Upper lobe of right lung (tissue), 1 donor: ENCODE measurements at places on chromosomes 2 and 18.
A peak's percentile ranks its signal among the peaks of the same experiment; 100 is the strongest.

GRCh38 chr18:3889121-3889520, 439.1 kb downstream of the TGIF1 start:
- no peak overlapping the region for H3K4me3 ChIP-seq
- H3K36me3 ChIP-seq, result no peaks in the 10 kb centered on the region
- no peak for DNase-seq
- H3K4me1 ChIP-seq, result no peaks in the 10 kb centered on the region

DNA sequence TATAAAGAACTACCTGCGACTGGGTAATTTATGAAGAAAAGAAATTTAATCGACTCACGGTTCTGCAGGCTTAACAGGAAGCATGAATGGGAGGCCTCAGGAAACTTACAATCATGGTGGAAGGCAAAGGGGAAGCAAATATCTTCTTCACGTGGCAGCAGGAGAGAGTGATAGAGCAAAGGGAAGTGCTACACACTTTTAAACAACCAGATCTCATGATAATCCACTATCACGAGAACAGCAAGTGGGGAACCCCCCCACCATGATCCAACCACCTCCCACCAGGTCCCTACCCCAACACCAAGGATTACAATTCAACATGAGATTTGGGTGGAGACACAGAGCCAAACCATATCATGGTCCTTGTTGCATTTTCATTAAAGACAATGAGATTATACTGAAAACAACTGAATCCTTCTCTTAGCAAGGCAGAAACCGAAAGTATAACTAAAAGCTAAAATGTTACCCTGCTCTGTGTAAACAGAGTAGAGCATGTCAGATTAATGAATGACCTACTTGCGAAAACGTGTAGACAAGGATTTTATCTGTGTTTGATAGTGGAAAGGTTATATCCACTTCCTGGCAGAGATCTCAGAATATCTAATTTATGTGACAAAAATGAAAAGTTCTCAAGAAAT, 60.1 kb upstream of the RBBP8 start:
- peak overlapping the region; percentile 22 for H3K4me3 ChIP-seq
- DNase-seq, result no peak
- no peaks in the 10 kb centered on the region for H3K27me3 ChIP-seq
- H3K36me3 ChIP-seq, result no peaks in the 10 kb centered on the region
- no peaks in the 10 kb centered on the region for H3K4me1 ChIP-seq

DNA sequence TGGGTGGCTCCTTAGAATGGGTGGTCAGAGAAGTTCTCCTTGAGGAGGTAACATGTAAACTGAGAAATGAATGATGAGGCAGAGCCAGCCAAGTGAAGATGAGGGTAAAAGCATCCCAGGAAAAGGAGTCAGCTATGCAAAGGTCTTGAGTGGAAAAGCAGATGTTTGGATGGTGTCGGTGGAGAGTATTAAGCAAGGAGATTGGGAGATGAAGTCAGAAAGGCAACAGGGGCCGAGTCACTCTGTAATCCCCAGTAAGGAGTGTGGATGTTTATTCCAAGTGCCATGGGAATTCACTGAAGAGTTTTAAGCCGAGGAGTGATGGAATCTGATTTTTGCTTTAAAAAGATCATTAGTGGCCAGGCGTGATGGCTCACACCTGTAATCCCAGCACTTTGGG, 3.4 kb upstream of the STAMBP start:
- H3K36me3 ChIP-seq, result no peaks in the 10 kb centered on the region
- peaks cover 13% of the 10 kb centered on the region for H3K4me1 ChIP-seq
- H3K27me3 ChIP-seq, result no peaks in the 10 kb centered on the region
- no peak overlapping the region for H3K4me3 ChIP-seq
- DNase-seq, result no peak

DNA sequence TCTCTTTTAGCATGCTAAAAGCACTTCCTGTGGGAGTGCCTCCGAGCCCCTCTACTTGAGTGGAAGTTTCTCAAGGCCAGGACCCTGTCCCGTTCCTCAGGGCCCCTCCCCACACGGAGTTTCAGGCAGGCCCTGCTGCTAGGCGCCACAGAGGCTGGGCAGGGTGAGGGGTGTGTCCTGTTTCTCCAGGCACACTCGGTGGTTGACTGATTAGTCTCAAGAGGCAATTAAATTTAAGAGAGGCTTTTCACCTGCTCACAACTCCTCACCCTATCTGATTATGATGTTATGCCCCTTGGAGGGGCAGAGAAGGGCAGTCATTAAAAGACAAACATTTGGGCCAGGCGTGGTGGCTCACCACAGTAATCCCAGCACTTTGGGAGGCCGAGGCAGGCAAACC, 160.8 kb upstream of the HAAO start:
- H3K27me3 ChIP-seq, result no peaks in the 10 kb centered on the region
- H3K4me3 ChIP-seq, result no peak overlapping the region
- H3K36me3 ChIP-seq, result no peaks in the 10 kb centered on the region
- no peak for DNase-seq
- H3K4me1 ChIP-seq, result peaks cover 28% of the 10 kb centered on the region

DNA sequence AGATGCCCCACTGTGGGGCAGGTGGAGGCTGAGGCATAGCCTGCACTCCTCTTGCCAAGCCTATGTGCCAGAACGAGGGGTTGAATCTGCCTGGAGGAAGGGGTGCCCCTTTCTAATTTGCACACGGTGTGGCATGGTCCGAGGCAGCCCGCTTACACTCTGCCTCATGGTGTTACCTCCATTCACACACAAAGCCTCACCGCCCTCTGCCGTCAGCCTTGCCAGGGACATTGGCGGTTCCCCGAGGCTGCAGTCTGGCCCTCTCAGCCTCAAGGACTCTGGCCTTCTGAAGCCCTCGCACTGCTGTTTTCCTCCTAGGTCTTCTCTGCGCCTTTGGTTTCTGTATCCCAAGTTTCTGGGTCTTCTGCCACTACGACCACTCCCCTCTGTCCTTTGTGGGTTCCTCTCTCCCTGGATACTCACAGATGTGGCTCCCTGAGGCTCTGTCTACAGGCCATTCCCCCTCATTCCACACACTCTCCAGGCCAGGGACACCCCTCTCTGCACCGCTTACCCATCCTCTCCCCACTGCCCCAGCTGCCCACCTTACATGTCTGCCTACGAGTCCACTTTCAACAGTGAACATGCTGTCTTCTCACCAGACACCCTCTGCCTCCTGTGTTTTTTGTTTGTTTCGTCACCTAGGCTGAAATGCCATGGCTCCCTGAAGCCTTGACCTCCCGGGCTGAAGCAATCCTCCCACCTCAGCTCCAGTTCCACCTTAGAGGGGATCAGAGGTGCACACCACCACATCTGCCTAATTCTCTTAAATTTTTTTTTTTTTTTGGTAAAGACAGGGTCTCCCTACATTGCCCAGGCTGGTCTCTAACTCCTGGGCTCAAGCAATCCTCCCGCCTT, 7.9 kb upstream of the ASPRV1 start:
- H3K36me3 ChIP-seq, result no peaks in the 10 kb centered on the region
- no peaks in the 10 kb centered on the region for H3K4me1 ChIP-seq
- no peaks in the 10 kb centered on the region for H3K27me3 ChIP-seq
- no peak overlapping the region for H3K27ac ChIP-seq
- H3K4me3 ChIP-seq, result no peak overlapping the region

GRCh38 chr2:241937297-241937696, 67.8 kb downstream of the RTP5 start:
- H3K27me3 ChIP-seq, result no peaks in the 10 kb centered on the region
- no peak overlapping the region for H3K27ac ChIP-seq
- peaks cover 4% of the 10 kb centered on the region for H3K4me1 ChIP-seq
- no peaks in the 10 kb centered on the region for H3K36me3 ChIP-seq
- no peak for DNase-seq
- no peak overlapping the region for H3K4me3 ChIP-seq

DNA sequence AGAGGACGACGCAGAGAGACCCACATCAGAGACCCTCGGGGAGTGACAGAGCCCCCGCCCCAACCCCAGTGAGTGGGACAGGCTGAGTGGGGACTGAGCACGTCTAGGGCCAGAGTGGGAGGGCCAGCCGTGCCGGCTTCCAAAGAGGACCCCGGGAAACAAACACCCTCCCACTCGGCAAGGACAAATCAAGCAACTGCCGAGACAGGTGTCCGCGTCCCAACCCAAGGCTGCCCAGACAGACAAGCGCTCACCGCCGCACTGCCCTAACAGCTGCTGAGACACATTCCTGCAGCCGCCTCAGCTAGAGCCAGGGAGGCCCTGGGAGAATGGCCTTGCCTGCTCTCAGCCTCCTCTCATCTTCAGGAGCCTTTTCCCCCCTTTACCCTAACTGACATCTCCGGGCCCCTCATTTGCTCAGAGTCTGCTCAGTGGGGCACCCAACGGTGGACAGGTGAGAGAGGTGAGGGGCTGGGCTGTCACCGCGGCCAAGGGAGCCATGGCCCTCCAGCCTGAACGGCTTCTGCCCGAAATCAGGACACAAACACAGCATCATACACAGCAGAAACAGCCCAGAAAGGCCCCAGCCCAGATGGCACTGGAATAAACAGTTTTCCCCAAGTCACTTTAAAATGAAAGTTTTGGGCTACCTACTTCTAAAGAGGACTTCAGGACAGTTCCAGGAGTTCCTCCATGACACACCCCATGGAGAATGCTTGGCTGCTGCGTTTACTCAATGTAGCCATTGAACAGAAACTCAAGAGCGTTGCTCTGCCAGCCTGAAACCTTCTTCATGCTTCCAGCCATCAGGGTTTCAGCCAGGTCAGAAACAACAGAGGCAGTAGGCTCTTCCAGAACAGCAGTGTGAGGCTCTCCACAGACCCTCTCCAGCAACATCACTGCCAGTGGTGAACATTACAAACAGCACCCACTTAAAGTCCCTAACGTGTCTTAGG, 23.6 kb downstream of the SLC66A2 start:
- no peak overlapping the region for H3K4me3 ChIP-seq
- H3K27me3 ChIP-seq, result no peaks in the 10 kb centered on the region
- H3K36me3 ChIP-seq, result peaks cover 20% of the 10 kb centered on the region
- H3K4me1 ChIP-seq, result no peaks in the 10 kb centered on the region
- H3K27ac ChIP-seq, result no peak overlapping the region

- H3K27me3 ChIP-seq, result no peaks in the 10 kb centered on the region
- H3K36me3 ChIP-seq, result no peaks in the 10 kb centered on the region
Measured at GRCh38 chr18:25503567-25504081, 151.7 kb upstream of the ZNF521 start.

GRCh38 chr18:13418013-13418710, 199.6 kb downstream of the LDLRAD4 start:
- no peaks in the 10 kb centered on the region for H3K36me3 ChIP-seq
- H3K27ac ChIP-seq, result no peak overlapping the region
- no peaks in the 10 kb centered on the region for H3K27me3 ChIP-seq
- H3K4me3 ChIP-seq, result no peak overlapping the region

GRCh38 chr2:69581774-69582581, 61.6 kb downstream of the AAK1 start:
- no peaks in the 10 kb centered on the region for H3K36me3 ChIP-seq
- peaks cover 49% of the 10 kb centered on the region for H3K4me1 ChIP-seq
- no peak for DNase-seq
- H3K27me3 ChIP-seq, result no peaks in the 10 kb centered on the region
- H3K27ac ChIP-seq, result peak overlapping the region; percentile 7
- no peak overlapping the region for H3K4me3 ChIP-seq

- no peaks in the 10 kb centered on the region for H3K27me3 ChIP-seq
- H3K36me3 ChIP-seq, result peaks cover 68% of the 10 kb centered on the region
- H3K27ac ChIP-seq, result no peak overlapping the region
Measured at GRCh38 chr2:97769711-97770110, 56.3 kb downstream of the ZAP70 start.

DNA sequence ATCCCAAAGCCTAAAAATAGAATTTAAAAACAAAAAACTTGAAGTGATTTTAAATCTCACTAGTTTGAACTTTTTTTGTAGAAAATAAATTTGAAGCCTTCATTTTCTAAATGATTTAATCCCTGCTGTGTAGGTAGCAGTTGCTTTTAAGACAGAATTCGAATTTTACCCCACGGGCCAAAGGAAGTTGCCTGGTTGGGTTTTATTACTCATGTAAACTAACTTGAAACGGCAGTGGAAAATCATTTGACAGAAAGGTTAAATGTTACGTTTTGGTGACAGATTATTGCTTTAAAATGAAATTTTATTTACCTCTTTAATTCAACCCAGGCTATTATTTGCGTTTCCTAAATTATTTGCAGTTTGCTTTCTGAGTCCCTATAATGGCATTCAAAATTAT, 2.0 kb downstream of the MAPRE2 start:
- H3K27ac ChIP-seq, result peak overlapping the region; percentile 88
- H3K36me3 ChIP-seq, result no peaks in the 10 kb centered on the region
- H3K4me1 ChIP-seq, result peaks cover 31% of the 10 kb centered on the region
- H3K4me3 ChIP-seq, result peak overlapping the region; percentile 93
- H3K27me3 ChIP-seq, result no peaks in the 10 kb centered on the region

DNA sequence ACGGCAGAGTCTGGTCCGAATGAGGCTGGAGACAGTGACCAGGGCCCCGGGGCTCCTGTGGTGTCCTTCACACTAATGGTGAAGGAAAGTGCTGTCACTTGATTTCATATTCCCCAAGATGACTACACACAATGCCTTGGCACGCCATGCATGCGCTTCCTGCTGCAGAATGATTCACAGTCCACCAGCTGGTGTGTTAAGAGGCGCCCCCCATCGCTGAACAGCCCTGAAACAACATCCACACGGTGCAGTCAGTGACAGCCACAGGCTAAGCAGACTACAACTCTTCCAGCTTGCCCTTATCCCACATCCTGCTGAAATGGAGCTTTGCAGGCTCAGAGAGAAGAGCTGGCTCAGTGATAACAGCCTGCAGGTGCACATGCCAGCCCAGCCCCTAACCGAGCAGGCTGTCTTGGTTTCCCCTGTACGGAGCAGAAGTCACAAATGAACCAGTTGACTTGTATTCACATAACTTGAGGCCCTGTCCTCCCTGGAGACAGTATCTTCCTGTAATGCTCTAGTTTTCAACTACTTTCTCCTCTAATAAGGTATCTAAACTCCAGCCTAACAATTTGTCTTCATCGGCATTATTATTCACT, 24.3 kb upstream of the CDH20 start:
- no peaks in the 10 kb centered on the region for H3K4me1 ChIP-seq
- no peak overlapping the region for H3K27ac ChIP-seq
- no peak overlapping the region for H3K4me3 ChIP-seq
- no peaks in the 10 kb centered on the region for H3K27me3 ChIP-seq

- H3K4me3 ChIP-seq, result no peak overlapping the region
- H3K27me3 ChIP-seq, result no peaks in the 10 kb centered on the region
- no peaks in the 10 kb centered on the region for H3K4me1 ChIP-seq
- no peaks in the 10 kb centered on the region for H3K36me3 ChIP-seq
Measured at GRCh38 chr18:63083555-63083954, 236.0 kb downstream of the BCL2 start.

DNA sequence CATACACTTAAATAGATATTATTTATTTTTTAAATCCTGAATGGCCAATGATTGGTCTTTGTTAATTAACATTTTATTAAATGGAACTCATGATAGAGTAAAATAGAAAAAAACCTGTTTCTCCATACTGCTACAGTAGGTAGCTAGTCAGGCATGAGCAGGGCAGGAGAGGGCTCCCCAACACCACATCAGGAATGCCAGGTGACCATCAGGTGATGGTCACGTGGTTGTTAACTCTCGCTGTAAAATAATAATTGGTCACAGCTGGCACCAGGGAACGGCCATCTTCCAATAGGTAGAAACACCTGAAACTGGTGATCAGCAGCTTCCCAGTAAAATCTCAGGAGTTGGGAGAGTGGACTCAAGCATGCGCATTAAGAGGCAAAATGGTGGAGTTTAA, 172.2 kb downstream of the MEIS1 start:
- H3K36me3 ChIP-seq, result no peaks in the 10 kb centered on the region
- no peak overlapping the region for H3K27ac ChIP-seq
- H3K4me1 ChIP-seq, result no peaks in the 10 kb centered on the region
- no peak overlapping the region for H3K4me3 ChIP-seq

GRCh38 chr2:64021578-64021977, 2.4 kb upstream of the VPS54 start:
- H3K36me3 ChIP-seq, result no peaks in the 10 kb centered on the region
- H3K27ac ChIP-seq, result no peak overlapping the region
- peaks cover 16% of the 10 kb centered on the region for H3K4me1 ChIP-seq
- no peaks in the 10 kb centered on the region for H3K27me3 ChIP-seq
- H3K4me3 ChIP-seq, result no peak overlapping the region

- H3K4me1 ChIP-seq, result peaks cover 4% of the 10 kb centered on the region
- peak within 1 kb of the TSS; percentile 55 for H3K27ac ChIP-seq
- H3K27me3 ChIP-seq, result peaks cover 9% of the 10 kb centered on the region
- DNase-seq, result peak; percentile 85
- H3K36me3 ChIP-seq, result no peaks in the 10 kb centered on the region
Measured at GRCh38 chr2:27123302-27124150, at the start of gene ABHD1. Gene ABHD1, plus strand, starts transcription at chr2:27123815. Its CDS starts 134 bp downstream, at chr2:27123949.
